ENCODE measurements at places on chromosomes 7 and 10.

DNA sequence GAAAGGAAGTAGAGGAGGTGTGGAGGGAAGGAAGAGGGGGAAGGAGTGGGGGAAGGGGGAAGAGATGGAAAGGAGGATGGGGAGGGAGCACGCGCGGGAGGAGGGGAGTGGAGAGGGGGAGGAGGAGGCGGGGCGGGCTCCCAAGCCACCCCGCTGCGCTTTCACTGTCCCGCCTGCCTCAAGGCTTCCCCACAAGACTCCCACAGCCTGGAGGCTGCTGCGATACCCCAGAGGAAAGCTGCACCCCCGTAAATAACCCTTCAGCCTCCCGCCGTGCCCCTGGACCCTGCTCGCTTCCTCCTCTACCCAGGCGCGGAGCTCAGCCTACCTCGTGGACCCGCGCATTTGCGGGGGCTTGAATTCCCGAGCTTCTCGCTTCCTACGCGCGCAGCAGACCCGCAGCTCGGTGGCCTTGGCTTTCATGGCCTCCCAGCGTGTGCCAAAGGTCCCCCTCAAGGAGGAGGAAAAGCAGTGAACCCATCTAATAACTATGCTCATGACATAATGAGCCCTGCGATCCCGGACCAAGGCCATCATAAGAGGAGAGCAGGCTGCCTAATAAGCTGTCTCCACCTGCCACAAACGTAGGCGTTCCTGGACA is at the start of gene C10orf67:
Gene C10orf67, minus strand, starts transcription at position 557 of the 601 bp plus-strand sequence. Its CDS starts 23 bp downstream, at position 534.
- DNase-seq, result no peak

GRCh38 chr10:1049425-1049958 is 573 bp upstream of the IDI1 start:
- no peak for DNase-seq

DNA sequence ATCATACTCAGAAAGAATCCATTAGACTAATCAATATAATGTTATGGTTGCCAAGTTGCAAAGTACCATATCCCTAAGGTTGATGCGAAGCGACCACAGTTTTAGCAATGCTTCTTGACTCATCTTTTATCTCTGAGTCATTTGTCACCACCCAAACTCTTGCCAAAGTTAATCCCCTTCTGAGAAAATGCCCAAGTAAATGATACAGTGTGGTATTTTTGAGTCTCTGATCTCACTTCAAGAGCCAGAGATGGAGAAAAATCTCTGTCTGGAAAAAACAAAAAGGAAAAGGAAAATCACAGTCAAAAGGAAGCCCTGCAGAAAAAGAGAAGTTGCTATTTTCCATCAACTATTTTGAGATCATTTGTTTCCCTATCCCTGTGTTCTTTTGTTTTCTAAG is 26.7 kb upstream of the OTUD1 start:
- DNase-seq, result no peak

DNA sequence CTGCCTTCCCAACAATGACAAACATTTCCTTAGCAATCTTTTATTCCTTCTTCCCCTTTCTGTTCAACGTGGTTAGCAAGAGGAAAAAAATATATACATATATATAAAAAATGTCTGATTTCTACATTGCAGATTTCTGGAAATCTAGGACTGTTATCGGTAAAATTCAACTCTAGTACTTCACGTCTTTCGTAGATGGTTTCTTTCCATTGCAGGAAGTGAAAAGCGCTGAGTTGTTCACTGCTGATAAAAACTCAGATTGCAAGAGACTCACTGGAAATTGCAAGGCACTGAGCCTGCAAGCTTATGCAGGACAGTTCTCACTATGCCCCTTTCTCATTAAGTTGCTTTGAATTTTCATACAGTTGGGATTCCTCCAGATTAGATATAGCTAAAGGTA is 23.9 kb downstream of the KIN start:
- no peak for DNase-seq

GRCh38 chr10:60270426-60270825 is 119.2 kb downstream of the ANK3 start:
- DNase-seq, result no peak

DNA sequence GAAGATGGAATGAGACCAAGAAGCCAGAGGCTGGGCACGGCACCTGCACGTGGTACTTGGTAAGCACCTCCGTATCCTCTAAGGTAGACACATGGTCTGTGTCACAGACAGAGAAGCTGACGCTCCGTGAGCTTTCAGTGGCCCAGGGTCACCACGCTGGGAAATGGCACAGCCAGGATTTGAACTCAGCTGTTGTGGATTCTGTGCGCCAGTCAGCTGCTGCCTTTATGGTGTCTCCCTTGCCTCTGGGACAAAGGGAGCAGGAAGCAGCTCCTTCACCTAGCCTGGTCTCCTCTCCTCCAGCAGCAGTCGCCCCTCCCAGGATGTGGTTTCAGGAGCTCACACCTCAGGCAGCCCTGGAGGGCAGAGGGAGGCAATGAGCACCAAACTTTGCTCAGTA is 110.8 kb downstream of the ARHGAP22 start:
- DNase-seq, result no peak

DNA sequence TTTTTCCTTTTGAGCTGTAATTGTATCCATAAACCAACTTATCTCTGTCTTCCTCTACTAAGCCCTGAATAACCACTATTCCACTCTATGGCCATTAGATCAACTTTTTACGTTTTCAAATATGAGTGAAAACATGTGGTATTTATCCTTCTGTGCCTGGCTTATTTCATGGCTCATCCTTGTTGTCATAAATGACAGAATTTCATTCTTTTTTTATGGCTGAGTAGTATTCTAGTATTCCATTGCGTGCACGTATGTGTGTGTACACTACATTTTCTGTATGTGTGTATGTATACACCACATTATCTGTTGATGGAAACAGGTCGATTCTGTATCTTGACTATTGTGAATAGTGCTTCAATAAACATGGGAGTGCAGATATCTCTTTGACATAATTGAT is 11.1 kb downstream of the CDK1 start:
- DNase-seq, result no peak

GRCh38 chr10:79295563-79295962 is 51.7 kb upstream of the PPIF start:
- DNase-seq, result no peak

- no peak for DNase-seq
These were observed 2.0 kb downstream of the STK32C start for GRCh38 chr10:132305654-132306342.

GRCh38 chr10:200405-200804 is 65.2 kb downstream of the ZMYND11 start:
- no peak for DNase-seq

- peak; percentile 41 for DNase-seq
These were observed 2.3 kb downstream of the HNRNPA2B1 start for GRCh38 chr7:26198133-26198780.

All from naive B cell (primary cell).